ENCODE measurements at places on chromosomes 3 and 15.

DNA sequence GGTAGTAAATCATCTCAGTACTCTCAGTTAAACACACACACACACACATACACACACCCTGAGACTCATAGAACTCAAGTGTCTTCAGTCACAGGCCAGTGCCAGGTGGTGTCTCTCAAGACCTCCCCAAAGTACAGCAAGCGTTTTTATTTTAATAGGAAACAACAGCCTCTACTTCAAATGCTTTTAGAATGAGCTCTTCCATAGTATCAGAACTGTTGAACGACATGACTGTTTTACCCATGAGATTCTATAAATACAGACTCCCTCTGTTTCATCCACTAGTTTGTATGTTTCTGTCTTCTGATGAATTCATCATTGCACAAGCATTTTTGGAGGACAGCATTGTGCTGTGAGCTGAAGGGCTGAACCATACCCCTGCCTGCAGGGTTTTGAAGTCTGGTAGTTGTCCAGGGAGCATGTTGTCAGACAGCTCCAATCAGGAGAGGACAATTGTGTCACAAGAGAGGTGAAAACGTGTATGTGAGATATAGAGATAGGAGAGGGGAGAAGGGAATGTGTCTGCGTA, 201.0 kb upstream of the BCL6 start:
- no peak for DNase-seq

DNA sequence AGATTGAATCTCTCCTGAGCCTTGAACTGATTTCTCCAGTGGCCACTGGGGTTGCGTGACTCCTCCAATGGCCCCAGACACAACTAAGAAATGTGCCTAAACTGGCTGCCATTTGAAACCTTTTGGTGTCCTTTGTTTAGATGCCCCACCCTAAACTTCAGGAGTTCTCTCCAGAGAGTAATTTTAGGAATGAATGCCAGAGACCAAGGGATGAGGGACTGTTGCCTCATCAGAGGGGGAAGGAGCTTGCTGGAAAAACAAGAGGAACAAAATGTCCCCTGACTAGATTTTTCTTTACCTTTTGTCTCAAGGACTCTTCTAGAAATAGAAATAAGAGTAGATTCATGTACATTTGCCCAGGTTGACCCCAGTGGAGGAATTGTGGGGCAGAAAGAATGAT, 8.1 kb upstream of the ADPRH start:
- DNase-seq = no peak

DNA sequence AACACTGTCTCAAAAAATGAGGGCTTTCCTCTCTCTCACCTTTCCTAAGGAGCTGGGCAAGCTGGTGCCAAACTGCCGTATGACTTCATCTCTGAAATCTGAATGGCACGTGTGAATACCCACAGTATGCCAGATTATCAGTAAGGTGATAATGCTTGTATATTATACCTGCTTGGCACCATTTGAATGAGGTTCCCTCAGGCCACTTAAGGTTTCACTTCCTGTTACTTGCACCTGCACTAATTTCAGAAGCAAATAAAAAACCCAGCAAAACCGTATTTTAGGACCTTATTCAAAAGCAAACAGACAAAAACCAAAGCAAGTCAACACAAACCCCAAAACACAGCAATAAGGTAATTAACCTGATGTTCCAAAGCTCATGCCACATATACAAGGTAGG, 19.7 kb downstream of the FOXP1 start:
- no peak for DNase-seq

DNA sequence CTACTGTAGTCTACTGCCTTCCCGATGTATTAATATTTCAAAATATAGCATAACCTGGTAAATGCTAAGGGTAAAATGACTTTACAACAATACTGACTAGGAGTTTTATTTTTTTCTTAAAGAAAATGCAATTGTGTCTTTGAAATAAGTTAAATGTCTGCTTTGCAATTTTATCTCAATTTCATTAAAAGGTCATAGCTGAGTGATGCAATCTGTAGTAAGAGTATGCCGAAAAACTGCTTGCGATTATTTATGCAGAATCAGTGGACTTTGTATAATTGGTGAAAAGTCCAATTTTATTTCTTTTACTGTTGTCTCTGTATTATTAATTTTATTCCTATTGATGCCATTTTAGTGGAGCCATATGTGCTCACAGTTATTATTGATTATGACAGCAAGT, 1143.6 kb upstream of the EPHA6 start:
- no peak for DNase-seq

DNA sequence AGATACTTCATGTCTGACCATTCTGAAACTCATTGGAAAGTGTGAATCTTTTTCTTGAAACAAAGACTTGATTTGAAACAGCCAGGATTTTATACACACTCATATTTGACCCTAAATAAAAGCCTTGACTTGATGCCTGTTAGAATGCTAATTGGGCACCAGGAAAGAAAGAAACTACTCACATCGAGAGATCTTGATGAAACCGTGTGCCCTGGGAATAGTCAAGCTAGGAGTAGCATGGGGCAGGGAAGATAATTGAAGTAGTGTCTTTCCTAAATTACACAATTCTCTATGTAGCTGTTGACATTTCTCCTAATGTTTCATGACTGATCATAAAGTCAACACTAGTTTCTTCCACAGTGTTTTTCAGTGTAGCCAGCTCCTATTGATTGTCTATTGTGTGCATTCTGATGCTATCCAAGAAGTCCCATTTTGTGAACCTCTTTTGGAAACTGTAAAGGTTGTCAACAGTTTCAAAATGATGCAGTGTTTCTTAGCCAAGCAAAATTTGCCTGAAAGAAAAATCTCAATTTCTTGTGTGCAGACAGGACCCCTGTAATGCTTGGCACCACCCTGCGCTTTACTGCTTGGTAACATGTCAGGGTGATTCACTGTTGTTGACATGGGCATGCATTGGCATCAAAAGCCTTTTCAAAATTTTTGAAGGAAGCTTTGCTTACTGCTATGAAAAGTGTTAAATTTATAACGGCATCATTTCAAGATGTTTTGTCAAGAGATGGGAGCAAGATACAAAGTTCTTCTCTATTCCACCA, 52.5 kb upstream of the OTOL1 start:
- no peak for DNase-seq

DNA sequence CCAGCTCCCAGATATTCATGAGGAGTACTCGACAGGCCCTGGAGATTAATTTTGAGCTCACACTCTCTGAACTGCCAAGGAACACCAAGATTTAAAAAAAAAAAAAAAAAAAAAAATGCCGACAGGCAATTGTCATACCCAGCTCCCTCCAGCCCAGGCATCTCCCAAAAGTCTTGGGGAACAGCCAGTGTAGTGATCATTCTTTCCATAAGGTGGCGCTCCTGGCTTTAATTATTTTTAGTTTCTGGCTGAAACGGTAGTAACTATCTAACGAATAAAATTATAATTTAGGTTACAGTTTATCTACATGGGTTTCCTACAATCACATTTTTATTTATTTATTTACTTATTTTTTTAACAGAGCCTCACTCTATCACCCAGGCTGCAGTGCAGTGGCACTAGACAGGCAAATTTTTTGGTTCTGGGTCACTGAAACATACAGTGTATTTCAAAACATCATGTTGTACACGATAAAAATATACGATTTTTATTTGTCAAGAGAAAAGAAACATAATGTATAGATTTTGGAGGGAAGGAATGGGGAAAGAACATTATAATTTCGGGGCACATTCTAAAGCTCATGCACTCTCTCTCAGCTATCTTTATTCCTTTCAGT, 157.3 kb downstream of the ADAMTS9 start:
- no peak for DNase-seq

All from CD4-positive, alpha-beta T cell treated with Interleukin-6 at 100 ng/mL for 8 hours (primary cell).